ENCODE measurements at places on chromosomes 13 and 19. TPM values are rescaled to one million over a fixed set of nuclear protein-coding genes. Genes with fewer than 3 reads are reported as not detected.
A peak's percentile ranks its signal among the peaks of the same experiment; 100 is the strongest.

DNA sequence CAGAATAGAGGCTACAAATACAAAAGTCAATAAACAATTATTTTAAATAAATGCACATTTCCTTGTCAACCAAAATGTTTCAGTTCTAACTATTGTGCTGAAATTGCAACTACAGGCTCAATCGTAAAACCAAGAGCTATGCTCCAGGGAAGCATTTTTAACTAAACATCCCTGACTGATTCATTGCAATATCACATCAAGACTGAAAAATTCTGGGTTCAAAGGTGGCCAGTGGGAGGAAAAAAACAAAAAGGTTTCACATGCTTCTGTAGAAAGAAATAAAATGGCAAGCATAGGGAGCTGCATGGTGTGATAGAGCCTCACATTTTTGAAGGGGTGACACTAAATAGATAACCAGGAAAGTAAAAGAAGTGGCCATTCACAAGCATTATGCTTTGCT is 862.8 kb downstream of the PCDH9 start:
- DNase-seq: no peak

DNA sequence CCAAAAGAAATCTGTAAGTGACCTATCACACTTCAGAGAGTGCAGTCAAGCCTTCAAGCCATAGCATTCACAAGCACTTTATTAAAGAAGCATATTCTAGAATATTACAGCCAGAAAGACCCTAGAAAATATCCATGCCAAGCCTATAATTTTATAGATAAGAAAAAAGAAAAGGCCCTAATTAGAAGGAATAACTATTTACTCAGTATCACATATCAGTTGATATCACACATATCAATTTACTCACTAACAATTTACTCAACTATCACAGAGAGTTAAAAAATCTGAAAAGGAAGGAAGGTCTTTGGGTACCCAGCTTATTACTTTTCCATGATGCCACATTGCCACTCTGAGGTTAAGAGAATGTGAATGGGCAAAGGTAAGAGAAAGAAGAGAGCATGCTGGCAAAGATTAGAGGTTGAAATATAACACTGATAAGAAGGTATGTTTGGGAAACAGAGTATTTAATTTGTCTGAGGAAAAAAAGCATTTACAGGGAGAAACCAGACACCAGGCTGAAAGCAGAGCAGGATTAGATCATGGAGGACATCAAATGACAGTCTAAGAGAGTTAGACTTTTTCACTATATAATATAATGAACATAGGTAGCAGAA is 186.2 kb downstream of the VWA8 start:
- DNase-seq: no peak

DNA sequence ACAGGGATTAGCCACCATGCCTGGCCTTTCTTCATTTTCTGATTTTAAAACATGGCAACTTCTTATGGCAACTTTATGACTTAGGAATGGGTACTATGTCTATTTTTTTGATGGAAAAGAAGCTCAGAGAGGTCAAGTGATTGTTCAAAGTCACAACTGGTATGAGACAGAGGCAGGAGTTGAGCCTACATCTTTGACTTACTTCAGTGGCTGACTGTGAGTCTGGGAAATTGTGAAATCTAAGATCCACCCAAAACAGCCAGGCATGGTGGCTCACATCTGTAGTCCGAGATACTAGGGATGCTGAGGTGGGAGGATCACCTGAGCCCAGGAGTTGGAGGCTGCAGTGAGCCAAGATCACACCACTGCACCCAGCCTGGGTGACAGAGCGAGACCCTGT is 2.4 kb upstream of the ACTL9 start:
- no peak for DNase-seq

DNA sequence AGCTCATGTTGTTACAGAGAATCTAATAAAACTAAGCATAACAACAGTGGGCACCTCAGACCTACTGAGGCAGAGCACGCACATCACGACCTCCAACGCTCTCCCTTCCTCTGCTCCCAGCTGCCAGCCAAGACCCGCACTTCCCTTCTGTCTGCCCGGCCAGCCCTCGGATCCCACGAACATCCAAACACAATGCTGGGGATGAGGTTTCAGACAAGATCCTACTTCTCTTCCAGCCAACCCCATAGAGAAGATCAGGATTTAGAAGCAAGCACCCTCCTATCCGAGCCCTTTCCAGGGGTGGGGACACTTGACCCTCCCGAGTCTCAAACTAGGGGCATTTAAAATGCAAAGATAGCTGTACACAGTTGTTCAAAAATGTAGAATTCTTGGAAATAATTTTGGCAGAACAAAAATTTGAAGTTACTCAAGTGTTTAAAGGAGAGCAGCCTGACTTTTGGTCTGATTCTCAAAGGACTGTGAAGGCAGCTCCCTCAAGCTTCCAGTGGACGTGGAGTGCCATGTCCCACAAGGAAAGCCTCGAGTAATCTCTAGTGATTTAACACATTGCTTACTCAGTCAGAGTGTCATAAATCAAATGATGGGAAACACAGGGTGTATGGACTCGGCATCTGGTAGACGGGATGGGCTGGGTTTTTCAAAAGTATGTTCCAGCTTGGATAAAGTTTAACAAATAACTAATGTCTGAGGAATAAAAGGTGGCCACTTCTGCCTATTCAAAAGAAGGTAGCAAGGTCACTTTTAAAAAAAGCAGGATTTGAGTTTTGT is 32.8 kb downstream of the ANKRD10 start:
- no peak for DNase-seq

GRCh38 chr13:109955598-109955997 is 169.2 kb upstream of the IRS2 start:
- DNase-seq: peak; percentile 25

GRCh38 chr19:50046649-50047503 is 21.1 kb downstream of the ZNF473 start:
- DNase-seq: peak; percentile 78

DNA sequence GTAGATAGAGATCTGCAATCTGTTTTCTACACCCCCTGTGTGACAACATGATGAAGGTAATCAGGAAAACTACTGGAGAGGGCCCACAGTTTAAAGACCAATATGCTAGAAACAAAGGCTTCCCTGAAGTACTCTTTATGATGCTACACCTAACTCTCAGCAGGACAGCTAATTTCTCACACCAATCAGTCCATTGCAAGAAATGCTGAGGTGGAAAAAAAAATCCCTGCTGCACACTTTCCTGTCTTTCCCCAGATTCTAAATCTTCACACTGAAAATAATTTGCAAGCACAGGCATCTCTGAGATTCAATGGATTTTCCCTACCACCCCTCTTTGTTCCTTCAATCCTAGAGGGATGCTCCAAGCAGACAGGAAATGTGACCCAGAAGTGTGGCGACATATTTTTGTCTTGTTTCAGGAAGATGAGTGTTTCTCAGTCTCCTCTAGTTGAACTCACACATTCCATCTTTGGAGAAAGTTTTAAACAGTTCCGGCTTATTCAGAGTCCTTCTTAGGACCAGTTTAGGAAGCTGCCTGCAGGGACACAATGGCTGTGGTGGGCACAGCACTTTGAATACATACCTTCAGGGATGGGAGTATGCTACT is 671.6 kb downstream of the DIAPH3 start:
- DNase-seq: no peak

DNA sequence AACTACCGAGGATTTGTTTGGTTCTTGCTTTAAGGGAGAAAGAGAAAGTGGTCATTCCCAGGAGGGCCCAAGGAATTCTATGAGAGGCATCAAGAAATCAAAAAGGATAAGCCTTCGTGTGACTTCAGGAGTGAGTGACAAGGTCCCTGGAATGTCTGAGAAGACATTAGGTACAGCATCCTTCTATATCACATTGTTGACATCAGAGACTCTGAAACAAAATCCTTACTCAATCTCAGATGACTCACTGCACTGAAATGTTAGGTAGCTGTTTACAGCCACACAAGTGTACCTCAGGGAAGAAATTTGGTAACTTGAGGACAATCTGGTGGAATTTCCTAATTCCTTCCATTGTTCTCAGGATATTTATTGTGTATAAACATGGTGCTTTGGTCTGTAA is 7.9 kb upstream of the LGALS14 start:
- DNase-seq: no peak

Gene ELF1
- 54.8 TPM for total RNA-seq

Gene ATP1A3
- 60.8 TPM for total RNA-seq

Gene ADGRE1
- 5.0 TPM for total RNA-seq

Gene CD33
- 1.3 TPM for total RNA-seq

Gene SLC25A41
- 3.2 TPM for total RNA-seq

All from testis (tissue), 5 donors.